T-helper 2 cell (primary cell): ENCODE measurements at places on chromosomes 6 and 20.
A peak's percentile ranks its signal among the peaks of the same experiment; 100 is the strongest.

- DNase-seq: no peak
Measured at GRCh38 chr20:12882832-12883506, 125.8 kb upstream of the SPTLC3 start.

- peak; percentile 28 for DNase-seq
Measured at GRCh38 chr6:142692942-142693341, 252.0 kb downstream of the HIVEP2 start.

GRCh38 chr6:5231289-5231688 lies 29.5 kb downstream of the LYRM4 start:
- no peak for DNase-seq

DNA sequence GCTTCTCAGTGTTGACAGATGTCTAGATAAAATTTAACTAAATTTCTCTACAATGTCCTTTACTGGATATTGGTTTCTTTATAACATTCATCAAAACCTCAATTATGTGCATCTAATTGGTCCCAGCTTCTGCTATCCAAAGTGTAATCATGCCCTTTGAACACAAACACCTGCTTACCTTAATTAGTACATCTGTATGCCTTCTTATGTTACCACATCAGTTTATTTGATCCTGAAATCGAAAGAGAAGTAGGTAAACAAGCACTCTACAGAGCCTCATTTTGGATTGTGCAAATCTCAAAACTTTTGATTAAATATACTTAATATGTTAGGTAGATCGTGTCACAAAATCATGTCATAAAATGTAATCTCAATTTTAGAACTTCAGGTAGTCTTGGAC lies 36.5 kb downstream of the TAB2 start:
- no peak for DNase-seq
